Activated CD4-positive, alpha-beta T cell treated with anti-CD3 and anti-CD28 coated beads, Interleukin-2, amount 50 U/mL, for 48 hours (primary cell): ENCODE measurements at places on chromosomes 11 and 22.

- DNase-seq: peak; percentile 57
These were observed 18.1 kb upstream of the KLHL35 start for GRCh38 chr11:75450826-75451821.

GRCh38 chr11:970319-970871 lies 44.7 kb downstream of the AP2A2 start:
- peak; percentile 18 for DNase-seq

DNA sequence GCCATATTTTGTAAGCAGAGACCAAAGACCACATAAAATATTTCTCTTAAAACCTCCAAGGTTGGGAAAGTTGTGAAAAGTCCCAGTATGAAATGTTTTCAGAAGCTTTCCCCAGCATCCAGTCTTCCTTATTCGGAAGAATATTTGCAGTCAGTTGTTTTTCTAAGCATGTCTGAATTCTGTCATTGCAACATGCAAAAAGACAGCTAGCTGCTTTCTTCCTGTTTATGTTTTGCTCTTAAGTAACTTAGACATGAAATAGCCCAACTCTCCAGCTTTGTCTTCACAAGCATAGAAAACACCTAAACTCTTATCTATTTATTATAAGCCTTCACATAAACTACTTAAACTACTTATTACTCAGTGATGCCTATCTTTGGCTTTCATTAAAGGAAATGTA lies 57.9 kb upstream of the MMP13 start:
- DNase-seq: no peak

DNA sequence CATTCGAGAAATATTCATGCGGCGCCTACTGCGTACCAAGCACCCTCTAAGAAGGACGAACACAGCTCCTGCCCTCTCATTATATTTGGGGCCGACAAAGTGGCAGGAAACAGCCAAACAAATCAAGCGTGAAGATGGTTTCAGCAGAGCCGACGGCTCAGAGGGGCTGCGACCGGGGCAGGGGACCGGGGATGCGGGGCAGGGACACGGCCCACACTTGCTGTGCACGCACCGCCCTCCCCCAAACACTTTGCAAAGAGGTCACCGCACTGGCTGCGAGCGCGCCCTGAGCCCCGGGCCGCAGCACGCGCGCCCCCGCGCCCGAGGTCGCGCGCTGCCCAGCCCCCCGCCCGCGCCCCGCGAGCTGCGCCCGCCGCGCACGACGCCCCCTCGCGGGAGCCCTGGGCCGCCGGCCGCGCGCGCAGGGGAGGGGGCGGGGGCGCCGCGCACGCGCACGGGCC lies 255 bp upstream of the SYNGR1 start:
- peak; percentile 18 for DNase-seq

- peak; percentile 50 for DNase-seq
These were observed 8.3 kb downstream of the SMTN start for GRCh38 chr22:31089160-31090100.

GRCh38 chr11:11374358-11375148 lies 21.5 kb upstream of the CSNK2A3 start:
- no peak for DNase-seq

- no peak for DNase-seq
These were observed 33.8 kb upstream of the SPON1 start for GRCh38 chr11:13928566-13929251.

- DNase-seq: no peak
These were observed 53.3 kb downstream of the BLID start for GRCh38 chr11:122062763-122063162.

DNA sequence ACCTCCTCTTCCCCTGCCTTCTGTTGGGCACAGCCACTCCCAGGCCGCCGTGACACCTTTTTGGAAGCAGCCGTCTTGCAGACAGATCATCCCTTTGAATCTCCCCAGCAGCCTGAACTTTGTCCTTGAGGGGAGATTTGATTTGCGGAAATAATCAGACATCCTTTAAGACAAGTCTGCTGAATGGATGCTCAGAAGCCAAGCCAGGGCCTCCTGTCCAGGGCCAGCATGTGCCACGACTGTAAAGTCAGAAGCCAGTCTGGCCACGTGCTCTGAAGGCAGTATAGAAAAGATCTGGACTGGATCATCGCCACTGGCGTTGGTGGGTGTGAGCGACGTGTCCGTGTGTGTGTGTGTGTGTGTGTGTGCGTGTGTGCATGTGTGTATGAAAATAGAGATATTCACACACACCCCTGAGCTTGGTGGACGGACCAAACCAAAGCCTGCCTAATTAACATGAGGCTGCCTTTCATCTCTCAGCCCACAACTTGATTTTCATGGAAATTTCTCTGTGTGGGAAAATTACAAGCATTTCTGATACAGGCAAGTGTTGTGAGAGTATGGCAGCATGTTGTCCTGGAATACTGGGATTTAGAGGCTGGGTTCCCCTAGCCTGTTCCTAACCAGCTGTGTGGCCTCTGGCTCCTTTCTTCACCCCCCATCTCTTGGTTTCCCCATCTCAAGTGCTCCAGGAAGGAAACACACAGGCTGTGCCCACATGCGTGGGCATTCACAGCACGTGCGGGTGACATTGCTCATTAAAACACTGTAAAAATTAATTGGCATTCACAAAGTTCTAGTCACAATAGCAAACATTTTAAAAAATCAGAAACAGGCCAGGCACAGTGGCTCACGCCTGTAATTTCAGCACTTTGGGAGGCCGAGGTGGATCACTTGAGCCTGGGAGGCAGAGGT lies 61.8 kb upstream of the WNT7B start:
- no peak for DNase-seq

DNA sequence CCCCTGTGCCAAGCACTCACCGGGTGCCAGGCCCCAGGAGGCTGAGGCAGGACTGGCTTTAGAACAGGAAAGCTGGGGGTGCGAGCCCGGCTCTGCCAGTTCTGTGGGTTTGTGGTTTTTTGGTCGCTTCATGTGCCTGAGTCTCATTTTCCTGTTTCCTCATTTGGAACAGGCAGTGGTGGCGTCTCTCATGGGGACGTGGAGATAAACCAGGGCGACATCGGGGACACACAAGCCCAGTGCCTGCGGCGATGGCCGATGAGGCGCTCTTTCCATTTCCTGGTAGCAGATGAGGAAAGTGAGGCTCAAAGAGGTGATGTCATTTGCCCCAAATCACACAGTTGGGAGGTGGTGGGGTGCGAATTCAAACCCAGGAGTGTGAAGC lies 20.8 kb upstream of the CHKA start:
- peak; percentile 64 for DNase-seq

GRCh38 chr11:95291946-95292345 lies 60.9 kb upstream of the SESN3 start:
- DNase-seq: no peak

GRCh38 chr11:126431401-126432064 lies 76.0 kb downstream of the ST3GAL4 start:
- DNase-seq: no peak

DNA sequence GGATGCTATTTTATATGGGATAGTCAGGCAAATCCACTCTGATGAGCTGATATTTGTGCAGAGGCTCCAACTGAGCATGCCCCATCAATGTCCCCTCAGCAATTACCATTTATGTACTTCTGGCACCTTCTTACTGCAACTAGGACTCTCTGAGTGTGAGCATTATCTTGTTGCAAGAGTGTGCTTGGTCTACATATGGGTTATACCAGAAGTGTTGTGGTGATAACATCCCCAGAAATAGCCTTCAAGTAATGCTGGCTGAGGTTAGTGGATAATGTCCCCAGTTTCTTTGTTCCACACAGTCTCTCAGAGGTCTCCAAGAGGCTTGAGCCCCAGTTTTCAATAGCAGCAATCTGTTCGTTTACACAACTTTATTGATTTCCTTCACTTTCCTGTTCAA lies 408.6 kb downstream of the JRKL start:
- no peak for DNase-seq

- DNase-seq: no peak
These were observed 166.4 kb downstream of the KIRREL3 start for GRCh38 chr11:126834149-126834548.

- no peak for DNase-seq
These were observed 63.7 kb downstream of the MAML2 start for GRCh38 chr11:96279018-96279895.

GRCh38 chr11:63592975-63593395 lies 21.2 kb downstream of the PLAAT3 start:
- no peak for DNase-seq

GRCh38 chr11:94211261-94211830 lies 82.7 kb downstream of the PANX1 start:
- DNase-seq: no peak

GRCh38 chr11:6319704-6320410 lies 444 bp downstream of the CAVIN3 start:
- peak; percentile 64 for DNase-seq

- DNase-seq: no peak
These were observed 532 bp downstream of the EIF4G2 start for GRCh38 chr11:10808235-10808552.

GRCh38 chr22:20764471-20764720 lies 9.5 kb upstream of the SERPIND1 start:
- DNase-seq: no peak

GRCh38 chr22:26981541-26981940 lies 324.2 kb downstream of the MIAT start:
- DNase-seq: no peak

GRCh38 chr11:75924966-75925784 lies 110.2 kb downstream of the UVRAG start:
- no peak for DNase-seq

DNA sequence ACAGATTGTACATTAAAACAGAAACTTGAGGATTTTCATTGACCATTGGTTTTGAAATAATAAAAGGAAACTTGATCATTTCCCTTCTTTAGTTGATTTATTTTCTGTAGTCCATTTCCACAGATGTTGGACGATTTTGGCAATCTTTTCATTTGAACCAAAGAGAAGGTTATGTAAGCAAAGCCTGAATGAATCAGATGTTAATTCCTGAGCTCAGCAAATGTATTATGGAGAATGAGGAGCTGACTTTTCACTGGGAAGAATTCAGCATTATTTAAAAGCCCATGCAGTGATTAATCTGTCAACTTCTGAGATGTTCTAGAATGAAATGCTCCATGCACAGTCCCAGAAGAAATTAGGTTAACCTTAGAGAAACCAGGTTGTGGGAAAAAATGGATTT lies 29.0 kb downstream of the ELMOD1 start:
- no peak for DNase-seq

DNA sequence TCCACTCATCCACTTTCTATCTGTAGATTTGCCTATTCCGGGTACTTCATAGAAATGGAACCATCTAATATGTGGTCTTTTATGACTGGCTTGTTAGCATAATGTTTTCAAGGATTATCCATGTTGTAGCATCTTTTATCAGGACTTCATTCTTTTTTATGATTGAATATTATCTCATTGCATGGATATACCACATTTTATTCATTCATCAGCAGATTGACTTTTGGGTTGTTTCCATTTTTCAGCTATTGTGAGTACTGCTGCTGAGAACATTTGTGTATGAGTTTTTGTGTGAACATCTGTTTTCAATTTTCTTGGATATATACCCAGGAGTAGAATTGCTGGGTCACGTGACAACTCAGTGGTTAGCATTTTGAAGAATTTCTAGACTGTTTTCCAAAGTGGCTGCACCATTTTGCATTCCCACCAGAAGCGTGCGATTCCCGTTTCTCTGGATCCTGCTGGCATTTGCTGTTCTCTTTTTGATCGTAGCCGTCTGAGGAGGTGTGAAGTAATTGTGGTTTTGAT lies 8.9 kb downstream of the DERL3 start:
- no peak for DNase-seq

- no peak for DNase-seq
These were observed 409.2 kb downstream of the TBC1D22A start for GRCh38 chr22:47171441-47172221.

- DNase-seq: no peak
These were observed 387.9 kb upstream of the ANO3 start for GRCh38 chr11:25943777-25944661.

DNA sequence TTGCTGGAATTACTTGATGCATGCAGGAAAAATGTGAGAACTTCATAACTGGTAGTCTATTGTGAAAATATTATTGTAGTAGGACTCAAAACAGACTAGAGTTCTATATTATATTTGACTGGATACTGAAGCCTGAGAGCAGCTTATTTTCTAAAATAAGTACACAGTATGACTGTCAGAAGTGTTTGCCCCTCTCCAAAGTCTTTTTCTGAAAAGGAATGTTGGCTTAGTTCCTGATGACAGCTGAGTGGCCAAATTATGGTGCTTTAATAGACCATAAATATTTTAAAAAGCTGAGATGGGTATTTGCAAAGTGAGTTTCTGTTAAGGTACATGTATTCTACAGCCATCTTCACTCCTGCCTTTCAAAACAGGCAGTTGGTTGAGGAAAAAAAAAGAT lies 13.1 kb downstream of the ZBED5 start:
- DNase-seq: no peak

- no peak for DNase-seq
These were observed 105.3 kb upstream of the FGF3 start for GRCh38 chr11:69924308-69925161.

- peak; percentile 24 for DNase-seq
These were observed 72.1 kb downstream of the LRRC32 start for GRCh38 chr11:76598426-76598839.

GRCh38 chr22:19473578-19473977 lies 5.4 kb downstream of the UFD1 start:
- no peak for DNase-seq

- no peak for DNase-seq
These were observed 24.3 kb upstream of the HIKESHI start for GRCh38 chr11:86277741-86278140.

GRCh38 chr22:31229402-31230079 lies 17.4 kb downstream of the LIMK2 start:
- DNase-seq: no peak

- no peak for DNase-seq
These were observed 119.5 kb upstream of the ISX start for GRCh38 chr22:34946339-34946985.

- DNase-seq: no peak
These were observed 33.9 kb downstream of the TST start for GRCh38 chr22:36985211-36985889.

- no peak for DNase-seq
These were observed 5.7 kb downstream of the C1QTNF6 start for GRCh38 chr22:37182101-37182948.

DNA sequence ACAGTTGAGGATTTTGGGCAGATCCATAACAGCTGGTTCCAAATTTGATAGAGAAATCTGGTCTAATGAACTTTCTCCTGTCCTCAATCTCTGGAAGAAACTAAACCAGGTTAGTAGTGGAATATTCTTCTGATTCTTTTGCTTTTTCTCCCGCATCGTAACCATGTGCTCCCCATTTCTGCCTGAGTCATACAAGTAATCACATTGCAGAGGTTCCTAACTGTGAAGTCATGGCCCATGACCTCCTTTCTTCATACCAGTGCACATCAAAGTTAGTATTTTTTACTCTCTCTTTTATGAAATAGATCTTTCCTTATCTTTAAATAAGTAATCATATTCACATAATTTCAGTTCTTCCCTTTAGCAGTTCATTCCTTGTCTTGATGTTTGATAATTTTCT lies 249.0 kb downstream of the DYNC2H1 start:
- no peak for DNase-seq
